NCI-H1436 (cell line): ENCODE measurements at places on chromosomes 7 and 10.
A peak's percentile ranks its signal among the peaks of the same experiment; 100 is the strongest.

GRCh38 chr7:102125127-102125596, 161.5 kb upstream of the SH2B2 start:
- no peak for DNase-seq

- peak; percentile 55 for DNase-seq
Measured at GRCh38 chr7:78226059-78226719, 427.6 kb downstream of the PHTF2 start.

DNA sequence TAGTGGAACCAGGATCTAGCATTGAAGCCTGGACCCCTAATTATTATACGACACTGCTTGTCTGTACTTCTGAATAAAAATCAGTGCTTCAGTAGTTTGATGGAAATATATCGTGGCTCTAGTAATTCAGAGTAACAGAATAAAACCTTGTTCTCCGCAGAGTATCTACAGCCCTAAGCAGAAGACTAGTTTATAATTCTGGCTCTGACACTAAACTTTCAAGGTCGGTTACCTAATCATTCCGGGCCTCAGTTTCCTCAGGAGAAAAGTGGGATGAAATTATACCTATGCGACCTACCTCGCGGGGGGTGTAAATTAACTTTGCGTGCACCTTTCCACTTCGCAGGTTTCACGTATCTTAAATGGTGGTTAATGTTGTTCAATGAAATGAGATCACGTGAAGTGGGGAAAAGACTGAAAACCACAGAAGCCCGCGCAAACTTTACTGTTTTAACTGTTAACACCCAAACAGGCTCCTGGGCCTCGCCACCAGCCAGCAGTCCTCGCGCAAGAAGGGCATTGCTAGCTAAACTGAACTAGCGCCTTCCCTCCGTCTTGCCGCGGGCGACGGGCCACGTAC, 615 bp downstream of the THAP5 start:
- DNase-seq = no peak

DNA sequence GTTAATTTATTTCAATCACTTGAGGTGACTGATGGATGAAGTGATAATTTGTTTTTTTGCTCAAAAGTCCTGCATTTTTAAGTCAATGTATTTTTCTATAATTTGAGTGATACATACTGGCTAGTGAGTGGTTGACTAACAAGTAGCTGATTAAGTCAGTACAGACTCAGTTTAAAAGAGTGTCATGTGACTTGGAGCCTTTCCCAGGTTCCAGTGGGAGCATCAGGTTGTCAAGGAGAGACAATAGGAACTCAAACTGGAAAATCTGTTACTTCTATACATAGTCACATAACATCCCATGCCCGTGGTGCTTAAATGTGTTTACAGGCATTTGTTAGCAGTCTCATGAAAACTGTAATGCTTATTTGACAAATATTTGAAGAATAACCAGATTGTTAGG, 154.7 kb downstream of the ANK3 start:
- no peak for DNase-seq

DNA sequence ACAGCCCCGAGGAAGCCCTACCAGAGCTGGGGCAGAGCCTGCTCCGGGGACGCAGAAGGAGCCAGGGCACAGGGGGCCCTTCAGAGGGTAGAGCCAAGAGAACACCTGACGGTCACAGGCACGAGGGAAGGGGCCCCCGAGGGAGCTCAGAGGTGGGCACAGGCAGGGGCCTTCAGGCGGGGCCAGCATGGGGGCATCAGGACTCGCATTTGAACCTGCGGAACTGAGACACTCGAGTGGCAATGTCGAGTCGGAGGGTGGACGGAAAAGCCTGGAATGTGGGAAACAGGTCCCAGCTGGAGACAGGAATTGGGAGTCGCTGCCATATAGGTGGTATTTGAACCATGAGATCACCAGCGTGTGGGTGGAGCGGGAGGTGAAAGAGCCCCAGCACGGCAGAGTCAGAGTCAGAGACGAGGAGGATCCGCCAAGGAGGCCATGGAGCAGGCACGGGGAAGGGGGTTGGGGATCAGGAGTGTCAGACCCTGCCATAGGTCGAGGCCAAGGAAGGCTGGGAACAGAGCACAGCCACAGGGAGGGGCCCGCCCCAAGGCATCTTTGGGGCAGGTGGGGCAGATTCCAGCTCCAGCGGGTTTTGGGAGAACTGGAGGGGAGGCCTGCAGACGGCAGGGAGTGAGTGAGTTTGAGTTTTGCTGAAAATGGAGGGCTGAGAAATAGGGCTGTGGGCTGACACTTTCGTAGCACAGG, 13.8 kb downstream of the STK32C start:
- DNase-seq = no peak

GRCh38 chr7:159042103-159042502, 102.6 kb downstream of the VIPR2 start:
- DNase-seq = no peak

- DNase-seq = no peak
Measured at GRCh38 chr7:116726149-116726548, 54.2 kb downstream of the MET start.

DNA sequence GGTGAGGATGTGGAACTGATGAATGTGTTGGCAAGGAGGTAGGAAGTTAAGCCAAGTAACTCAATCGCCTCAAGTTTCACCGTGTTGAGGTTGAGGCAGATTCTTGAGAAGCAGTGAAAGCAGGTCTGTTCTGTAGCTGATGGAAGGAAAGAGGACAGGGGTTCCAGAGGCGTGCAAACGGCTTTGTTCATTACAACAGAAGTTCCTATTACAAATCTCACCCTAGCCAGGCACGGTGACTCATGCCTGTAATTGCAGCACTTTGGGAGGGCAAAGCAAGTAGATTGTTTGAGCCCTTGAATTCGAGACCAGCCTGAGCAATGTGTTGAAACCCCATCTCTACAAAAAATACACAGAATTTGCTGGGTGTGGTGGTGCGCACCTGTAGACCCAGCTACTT, 36.9 kb upstream of the PTF1A start:
- DNase-seq = no peak

- peak; percentile 1 for DNase-seq
Measured at GRCh38 chr7:23184709-23185359, 3.0 kb downstream of the NUP42 start.

DNA sequence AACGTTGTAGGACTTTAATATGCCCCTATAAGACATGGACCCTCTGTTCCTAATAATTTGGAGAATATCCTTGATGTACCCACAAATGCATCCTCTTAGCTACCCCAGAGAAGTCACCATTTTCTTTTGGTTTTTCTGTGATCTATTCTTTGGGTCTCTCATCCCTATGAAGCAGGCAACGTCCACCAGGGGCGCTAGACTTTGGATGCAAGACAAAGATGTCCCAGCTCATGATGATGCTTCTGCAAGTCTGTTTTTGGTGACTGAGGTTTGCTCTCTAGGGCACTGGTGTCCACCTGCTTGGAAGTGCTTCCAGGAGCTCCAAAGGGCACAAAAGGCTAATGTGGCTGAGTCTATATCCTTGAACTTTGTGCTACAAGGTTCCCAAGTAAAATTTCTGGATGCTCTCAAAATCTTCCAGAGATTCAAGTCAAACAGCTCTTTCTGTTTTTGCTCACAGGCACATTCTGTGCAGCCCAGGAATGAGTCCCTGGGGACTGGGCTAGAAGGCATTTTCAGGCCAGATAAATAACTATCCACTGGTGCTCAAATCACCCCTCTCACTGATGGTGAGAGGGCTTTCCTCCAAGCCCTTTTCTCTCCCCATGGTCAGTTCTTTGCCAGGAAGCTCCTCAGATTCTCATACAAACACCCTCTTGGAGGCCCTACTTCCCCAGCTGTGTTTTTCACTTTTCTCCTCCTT, 166.4 kb downstream of the C7orf25 start:
- DNase-seq = no peak

GRCh38 chr10:91758303-91759146, 39.7 kb upstream of the TNKS2 start:
- DNase-seq = peak; percentile 42

GRCh38 chr7:24858108-24858977, 101.1 kb upstream of the GSDME start:
- DNase-seq = no peak

- DNase-seq = no peak
Measured at GRCh38 chr7:106313966-106314365, 29.2 kb upstream of the NAMPT start.

GRCh38 chr10:57664815-57665214, 602.9 kb downstream of the IPMK start:
- DNase-seq = no peak

- no peak for DNase-seq
Measured at GRCh38 chr10:11334436-11334835, 277.0 kb downstream of the USP6NL start.

GRCh38 chr10:82737549-82737948, 862.6 kb downstream of the NRG3 start:
- no peak for DNase-seq

- DNase-seq = no peak
Measured at GRCh38 chr7:28787106-28787505, 171.0 kb downstream of the TRIL start.
